ENCODE measurements at places on chromosomes 7 and 10. TPM values are rescaled to one million over a fixed set of nuclear protein-coding genes. Genes with fewer than 3 reads are reported as not detected.

AOC1 gene
- total RNA-seq, result not detected

PTF1A gene
- not detected for total RNA-seq

SP4 gene
- total RNA-seq, result 4.1 TPM

GRK5 gene
- total RNA-seq, result 31.2 TPM

MACC1 gene
- not detected for total RNA-seq

ATRNL1 gene
- total RNA-seq, result not detected

ASAH2B gene
- total RNA-seq, result 0.69 TPM

ANKRD30A gene
- not detected for total RNA-seq

TACC2 gene
- total RNA-seq, result 20.7 TPM

SEMA3D gene
- total RNA-seq, result 3.2 TPM

SLC39A12 gene
- not detected for total RNA-seq

CYP2E1 gene
- under 0.01 TPM for total RNA-seq

GBF1 gene
- 44.3 TPM for total RNA-seq

FRA10AC1 gene
- 3.9 TPM for total RNA-seq

C10orf143 gene
- not detected for total RNA-seq

ELN gene
- 1.8 TPM for total RNA-seq

GALNT17 gene
- total RNA-seq, result not detected

PRXL2A gene
- 155 TPM for total RNA-seq

PRPS1L1 gene
- total RNA-seq, result not detected

PNLIPRP2 gene
- total RNA-seq, result not detected

OR9A2 gene
- not detected for total RNA-seq

SUGCT gene
- not detected for total RNA-seq

MRC1 gene
- 17.5 TPM for total RNA-seq

NSUN6 gene
- total RNA-seq, result 4.9 TPM

LRIT1 gene
- total RNA-seq, result not detected

COL26A1 gene
- total RNA-seq, result not detected

ITGB8 gene
- total RNA-seq, result 0.34 TPM

A1CF gene
- total RNA-seq, result not detected

UCMA gene
- not detected for total RNA-seq

STK17A gene
- 49.4 TPM for total RNA-seq

BMPR1A gene
- not detected for total RNA-seq

FAM204A gene
- total RNA-seq, result 48.7 TPM

FXYD4 gene
- not detected for total RNA-seq

PIK3CG gene
- 4.7 TPM for total RNA-seq

TLL2 gene
- 0.27 TPM for total RNA-seq

BCL7B gene
- 65.4 TPM for total RNA-seq

DPCD gene
- total RNA-seq, result 43.1 TPM

DNAJC12 gene
- total RNA-seq, result 0.39 TPM

SDHAF3 gene
- total RNA-seq, result 8.1 TPM

NPTX2 gene
- 0.60 TPM for total RNA-seq

ANKRD61 gene
- 0.40 TPM for total RNA-seq

ST7 gene
- 13.7 TPM for total RNA-seq

DMBT1 gene
- total RNA-seq, result not detected

COG5 gene
- 53.4 TPM for total RNA-seq

HERPUD2 gene
- total RNA-seq, result 26.9 TPM

SHTN1 gene
- 2.1 TPM for total RNA-seq

ASB4 gene
- not detected for total RNA-seq

CTNNA3 gene
- total RNA-seq, result not detected

FAM180A gene
- total RNA-seq, result 0.10 TPM

TEX47 gene
- not detected for total RNA-seq

VPS26A gene
- 39.3 TPM for total RNA-seq

KBTBD2 gene
- 34.2 TPM for total RNA-seq

NRAP gene
- total RNA-seq, result not detected

BLVRA gene
- total RNA-seq, result 58.6 TPM
